Gastroesophageal sphincter (tissue), 4 donors: ENCODE measurements at places on chromosomes 1 and 21.

DNA sequence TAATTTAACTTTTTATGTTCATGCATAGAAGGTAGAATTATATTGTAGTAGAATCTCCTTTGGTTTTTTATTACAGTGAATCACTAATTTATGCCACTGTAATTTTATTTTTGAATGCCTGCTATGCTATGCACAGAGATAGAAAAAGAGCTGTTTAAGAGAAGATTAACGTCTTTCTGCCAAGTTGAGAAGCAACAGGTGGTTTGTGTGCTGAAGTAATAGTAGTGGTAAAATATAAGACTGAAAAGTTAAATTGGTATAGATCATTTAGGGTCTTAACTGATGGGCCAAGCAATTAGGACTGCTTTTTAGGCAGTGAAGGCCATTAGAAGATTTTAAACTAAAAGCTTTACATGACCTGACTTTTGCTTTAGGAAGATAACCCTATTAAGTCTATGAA, 115.1 kb downstream of the SYT14 start:
- ATAC-seq: no peak
- no peak overlapping the region for H3K27ac ChIP-seq
- no peak overlapping the region for H3K4me3 ChIP-seq

DNA sequence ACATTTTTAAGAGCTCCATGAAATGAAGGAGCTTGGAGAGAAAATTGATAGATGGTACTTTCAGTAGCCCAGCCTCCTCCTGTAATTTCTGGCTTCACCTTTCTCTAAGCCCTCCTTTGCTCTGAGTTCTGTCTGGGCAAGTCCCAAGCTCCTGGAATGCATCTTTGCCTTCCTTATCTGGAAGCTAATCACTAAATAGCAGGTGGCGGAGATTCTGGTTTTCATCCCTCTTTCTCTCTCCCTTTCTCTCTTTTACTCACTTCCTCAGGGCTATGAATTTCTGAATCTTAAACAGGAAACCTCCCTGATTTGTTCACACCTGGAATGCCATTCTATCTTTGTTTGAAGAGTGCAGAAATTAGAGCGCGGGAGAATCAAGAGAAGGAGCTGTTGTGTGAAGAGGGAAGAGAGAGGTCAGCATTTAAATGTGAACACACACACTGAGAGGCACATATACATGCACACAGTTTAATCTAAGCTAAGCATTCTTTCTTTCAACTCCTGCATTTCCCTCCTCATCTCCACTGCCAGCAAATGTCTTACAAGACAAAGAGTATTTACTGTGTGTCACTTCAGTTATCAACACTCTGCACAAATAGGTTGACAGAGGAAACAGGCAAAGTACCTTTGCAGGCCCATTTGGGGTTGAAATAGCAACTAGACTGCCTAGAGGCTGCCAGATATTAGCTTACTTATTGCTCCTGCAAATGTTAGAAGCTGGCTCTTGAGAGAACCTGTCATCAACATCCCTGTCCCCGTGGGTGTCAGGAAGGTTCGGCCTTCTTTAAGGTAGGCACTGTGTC, 199.4 kb upstream of the CAMK1G start:
- H3K27me3 ChIP-seq: peaks cover under 1% of the 10 kb centered on the region
- no peaks in the 10 kb centered on the region for H3K4me1 ChIP-seq
- no peak for ATAC-seq
- no peak overlapping the region for H3K27ac ChIP-seq

GRCh38 chr1:22491995-22492715, 40.5 kb downstream of the ZBTB40 start:
- no peak overlapping the region for H3K4me3 ChIP-seq
- no peaks in the 10 kb centered on the region for H3K4me1 ChIP-seq
- H3K27ac ChIP-seq: no peak overlapping the region
- ATAC-seq: no peak

- ATAC-seq: peak; percentile 59
- H3K4me1 ChIP-seq: peaks cover 48% of the 10 kb centered on the region
- H3K4me3 ChIP-seq: peak overlapping the region; percentile 3
- no peaks in the 10 kb centered on the region for H3K27me3 ChIP-seq
These were observed 3.1 kb downstream of the ATP1A1 start for GRCh38 chr1:116375887-116376728.

GRCh38 chr1:10025354-10025753, 7.4 kb upstream of the UBE4B start:
- ATAC-seq: no peak
- H3K27ac ChIP-seq: no peak overlapping the region
- no peak overlapping the region for H3K4me3 ChIP-seq
- no peaks in the 10 kb centered on the region for H3K36me3 ChIP-seq
- no peaks in the 10 kb centered on the region for H3K4me1 ChIP-seq
